ENCODE measurements at places on chromosomes 6 and 20.

DNA sequence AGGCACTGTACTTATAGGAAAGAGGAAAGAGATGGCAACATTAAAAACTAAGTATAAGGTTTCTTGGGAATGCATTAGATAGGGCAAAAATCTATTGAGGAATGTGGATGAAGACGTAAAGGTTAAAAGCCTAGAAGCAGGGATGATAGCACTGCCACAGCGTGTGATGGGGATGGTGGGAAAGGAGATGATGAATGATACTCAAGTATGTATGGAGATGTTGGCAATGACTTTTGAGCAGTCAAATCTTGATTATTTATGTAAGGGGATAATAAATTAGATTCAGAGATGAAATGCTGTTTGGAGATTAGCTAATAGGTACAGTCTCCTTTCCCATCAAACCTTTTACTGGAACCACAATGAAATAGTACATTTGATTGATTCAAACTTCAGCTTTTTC, 432.8 kb downstream of the GRIK2 start:
- no peak for DNase-seq

DNA sequence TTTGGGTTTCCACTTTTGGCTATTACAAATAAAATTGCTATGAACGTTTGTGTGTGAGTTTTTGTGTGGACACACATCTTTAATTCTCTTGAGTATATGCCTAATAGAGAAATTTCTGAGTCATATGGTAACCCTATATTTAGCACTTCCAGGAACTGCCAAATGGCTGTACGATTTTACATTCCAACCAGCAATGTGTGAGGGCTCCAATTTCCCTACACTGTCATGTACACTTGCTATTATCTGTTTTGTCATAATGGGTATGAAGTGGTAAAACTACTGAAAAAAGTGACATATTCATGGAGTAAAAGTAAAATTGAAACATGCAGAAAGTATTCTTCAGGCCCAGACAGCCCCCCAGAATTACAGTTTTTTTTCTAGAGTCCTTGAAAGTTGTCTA, 59.6 kb upstream of the ESR1 start:
- DNase-seq, result no peak

DNA sequence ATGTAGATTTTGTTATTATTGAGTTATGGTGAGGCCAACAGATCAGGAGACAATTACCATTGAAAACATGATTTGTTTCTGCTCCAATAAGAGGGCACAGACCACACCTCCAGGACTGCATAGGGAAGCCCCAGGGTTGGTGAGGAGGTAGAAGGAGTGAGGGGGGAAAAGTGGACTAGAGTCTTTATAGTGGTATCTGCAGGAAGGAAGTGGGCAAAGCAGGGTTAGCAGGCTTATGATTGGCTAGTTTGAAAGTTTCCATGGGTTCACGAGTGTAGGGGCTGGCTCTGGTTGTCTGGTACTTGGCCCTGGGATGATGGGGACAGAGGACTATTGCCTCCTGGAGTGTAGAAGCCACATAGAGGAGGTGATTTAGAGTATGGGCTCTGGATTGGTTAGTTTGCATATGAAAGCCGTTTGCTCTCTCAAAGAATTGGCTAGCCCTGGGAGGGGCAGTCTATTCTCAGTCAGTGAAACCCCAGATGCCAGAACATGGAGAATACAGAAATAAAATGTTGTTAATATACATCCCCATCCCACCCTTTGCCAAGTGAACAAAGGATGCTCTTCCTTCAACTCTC, 156.6 kb downstream of the KLHL32 start:
- DNase-seq, result no peak

- DNase-seq, result no peak
These were observed 362.2 kb upstream of the BTBD3 start for GRCh38 chr20:11555510-11555909.

DNA sequence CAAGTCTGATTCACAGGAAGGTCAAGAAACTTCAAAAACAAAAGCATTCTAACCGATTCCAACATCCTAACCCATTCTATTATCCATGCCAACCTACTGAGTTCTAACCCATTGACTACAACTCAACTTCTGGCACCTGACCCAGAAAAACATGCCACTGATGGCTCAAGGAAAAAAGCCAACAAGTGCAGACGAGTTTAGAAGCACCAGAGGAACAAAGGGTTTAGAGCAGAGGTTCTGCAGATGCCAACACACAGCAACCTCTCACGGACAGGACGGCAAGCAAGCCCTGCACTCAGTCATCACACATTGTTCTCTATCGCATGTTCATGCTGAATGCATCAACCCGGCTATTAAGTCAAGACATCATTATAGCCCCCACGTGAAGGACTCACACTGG, 25.2 kb upstream of the MC3R start:
- DNase-seq, result no peak

GRCh38 chr6:30163090-30163917, at the start of gene TRIM15:
TSS of gene TRIM15 (plus strand) at chr6:30163546. CDS start at chr6:30163685, 139 bp downstream.
- DNase-seq, result peak; percentile 87

GRCh38 chr6:151387175-151387970, 4.0 kb downstream of the ZBTB2 start:
- no peak for DNase-seq

DNA sequence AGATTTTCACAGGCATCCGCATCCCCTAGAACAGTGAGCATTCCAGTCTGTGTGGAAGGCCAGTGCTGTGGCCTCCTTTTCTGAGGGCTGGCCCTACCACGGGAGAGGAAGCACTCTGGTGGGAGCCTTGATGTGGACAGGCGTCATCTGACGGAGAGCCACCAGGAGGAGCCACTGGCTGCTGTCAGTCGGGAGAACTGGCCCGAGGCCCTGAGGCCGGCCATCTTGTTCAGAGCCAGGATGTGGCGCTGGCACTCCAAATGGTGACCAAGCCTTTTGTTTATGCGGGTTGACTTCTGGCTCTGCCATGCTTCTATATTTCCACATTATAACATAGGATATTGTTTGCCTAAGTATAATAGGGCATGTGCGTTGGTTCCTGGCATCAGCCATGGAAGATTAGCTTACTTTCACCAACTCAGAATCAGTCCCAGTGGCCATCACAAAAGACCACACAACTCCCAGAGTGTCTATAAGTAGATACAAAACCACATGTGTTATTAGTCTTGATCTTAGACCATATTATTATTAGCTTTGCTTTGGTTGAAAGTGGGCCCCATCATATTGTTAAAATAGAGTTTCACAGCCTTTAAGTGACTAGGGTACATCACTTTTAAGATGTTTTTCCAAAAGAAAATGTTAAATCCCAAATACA, 273.9 kb upstream of the TAB2 start:
- DNase-seq, result peak; percentile 43

GRCh38 chr6:86192123-86192522, 549.4 kb upstream of the SYNCRIP start:
- DNase-seq, result peak; percentile 60

DNA sequence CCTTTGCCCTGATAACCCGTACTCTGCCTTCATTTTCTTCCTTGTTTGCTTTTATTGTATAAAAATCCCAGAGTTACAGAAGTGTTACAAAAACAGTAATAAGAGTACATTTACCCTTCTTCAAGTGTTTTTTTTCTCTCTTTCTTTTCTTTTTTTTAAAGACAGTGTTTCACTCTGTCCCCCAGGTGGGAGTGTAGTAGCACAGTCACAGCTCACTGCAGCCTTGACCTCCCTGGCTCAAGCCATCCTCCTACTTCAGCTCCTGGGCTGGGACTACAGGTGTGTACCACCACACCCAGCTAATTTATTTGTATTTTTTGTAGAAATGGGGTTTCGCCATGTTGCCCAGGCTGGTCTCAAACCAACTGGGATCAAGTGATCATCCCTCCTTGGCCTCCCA, 402.7 kb downstream of the CDKAL1 start:
- no peak for DNase-seq

DNA sequence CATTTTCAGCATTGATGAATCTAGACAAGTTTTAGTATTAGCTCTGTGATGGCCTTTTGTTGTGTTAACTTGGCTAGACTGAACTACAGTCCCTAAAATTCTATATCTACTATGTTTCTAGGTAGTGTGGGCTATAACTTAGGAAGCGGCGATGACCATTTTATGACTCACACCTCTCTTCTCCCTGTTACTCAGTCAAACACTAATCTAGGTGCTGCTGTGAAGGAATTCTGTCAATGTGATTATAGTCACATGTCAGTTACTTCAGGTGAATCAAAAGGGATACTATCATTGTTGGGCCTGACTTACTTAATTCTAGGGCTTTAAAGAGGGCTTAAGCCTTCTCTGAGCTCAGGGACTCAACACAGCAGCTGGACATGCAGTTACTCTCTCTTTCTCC, 691.5 kb upstream of the MAP3K7 start:
- no peak for DNase-seq

GRCh38 chr20:2397595-2398145, 17.0 kb downstream of the TGM6 start:
- DNase-seq, result no peak

- DNase-seq, result no peak
These were observed 398.0 kb downstream of the RNGTT start for GRCh38 chr6:88565409-88565811.

GRCh38 chr6:21496706-21497105, 96.8 kb upstream of the SOX4 start:
- no peak for DNase-seq

DNA sequence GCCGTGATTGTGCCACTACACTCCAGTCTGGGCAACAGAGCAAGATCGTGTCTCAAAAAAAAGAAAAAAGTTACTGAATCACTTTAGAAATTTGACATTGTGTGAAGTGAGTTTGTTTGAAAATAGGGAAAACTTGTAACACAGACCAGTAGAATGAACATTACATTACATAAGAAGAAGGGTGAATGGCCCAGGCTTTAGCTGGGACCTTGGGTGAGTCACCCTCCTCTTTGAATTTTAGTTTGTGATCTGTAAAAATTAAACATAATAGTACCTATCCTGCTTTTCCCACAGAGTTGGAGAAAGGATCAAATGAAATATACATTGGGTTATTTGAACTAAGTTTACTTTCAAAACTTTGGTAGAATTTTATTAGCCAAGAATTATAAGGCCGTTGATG, 56.3 kb downstream of the KCNS1 start:
- no peak for DNase-seq

GRCh38 chr6:12869816-12870432, 153.4 kb downstream of the PHACTR1 start:
- no peak for DNase-seq

DNA sequence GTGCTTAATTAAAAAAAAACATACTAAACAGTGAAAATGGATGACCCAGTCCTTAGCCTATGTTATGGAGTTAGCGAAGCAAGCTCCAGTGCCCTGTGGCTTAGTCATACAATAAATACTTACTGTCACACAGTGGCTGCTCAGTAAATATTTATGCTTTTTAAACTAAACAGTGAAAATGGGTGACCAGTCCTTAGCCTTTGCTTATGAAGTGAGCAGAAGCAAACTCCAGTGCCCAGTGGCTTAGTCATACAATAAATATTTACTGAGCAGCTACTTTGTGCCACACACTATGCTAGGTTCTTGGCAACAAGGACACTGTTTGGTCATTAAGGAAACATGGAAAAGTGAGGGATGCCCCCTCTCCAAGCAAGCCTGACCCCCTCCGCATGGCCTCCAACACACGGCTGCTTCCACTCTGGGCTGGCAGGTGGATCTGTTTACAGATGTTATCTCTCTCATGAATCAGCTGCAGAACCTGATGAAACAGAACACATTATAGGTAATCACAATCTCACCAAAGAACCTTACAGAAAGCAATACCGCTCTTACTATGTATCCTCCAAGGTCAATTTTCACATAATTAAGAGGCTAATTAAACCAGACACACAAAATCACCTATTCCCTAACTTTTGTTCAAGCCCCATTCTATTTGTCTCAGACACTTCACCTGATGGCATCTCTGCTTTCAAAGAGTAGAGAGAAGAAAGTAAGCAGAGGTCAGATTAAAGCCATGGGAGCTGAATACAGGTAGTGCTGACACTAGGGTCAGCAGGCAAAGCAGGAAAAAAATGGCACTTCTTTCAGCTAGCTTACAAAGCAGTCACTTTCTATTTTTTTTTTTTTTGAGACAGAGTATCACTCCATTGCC, 27.3 kb downstream of the CDK5RAP1 start:
- DNase-seq, result peak; percentile 87

DNA sequence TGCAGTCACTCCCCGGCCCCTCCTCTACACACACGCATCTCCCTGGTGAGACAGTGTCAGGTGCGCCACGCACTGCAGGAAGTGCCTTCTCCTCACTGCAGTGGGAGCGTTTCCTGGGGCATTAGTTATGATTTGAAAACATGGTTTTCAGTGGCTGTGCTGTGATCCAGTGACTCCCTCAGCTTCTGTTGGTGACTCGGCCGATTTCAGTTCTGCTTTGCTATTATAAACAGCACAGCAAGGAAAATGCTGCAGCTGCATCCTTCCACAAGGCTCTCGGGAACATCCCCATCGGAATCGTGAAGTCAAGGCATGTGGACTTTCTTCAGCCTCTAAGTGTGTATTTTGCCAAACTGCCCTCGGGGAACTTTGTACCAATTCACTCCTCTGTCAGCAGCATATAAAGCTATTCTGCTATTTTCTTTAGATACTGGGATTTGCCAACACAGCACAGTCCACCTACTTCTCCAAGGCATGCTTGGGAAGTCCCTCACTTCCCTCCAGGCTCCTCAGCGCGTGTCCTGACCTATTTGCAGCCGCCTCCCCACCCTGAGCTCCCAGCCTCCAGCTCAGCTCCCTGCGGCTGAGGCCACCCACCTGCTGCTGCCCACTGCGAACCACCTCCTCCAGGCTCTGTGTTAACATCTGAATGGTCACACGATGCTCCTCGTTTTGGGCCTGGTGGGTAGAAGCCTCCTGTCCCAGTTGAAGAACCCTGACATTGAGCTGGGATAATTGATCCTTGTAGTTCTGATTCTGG, 54.5 kb downstream of the GINS1 start:
- DNase-seq, result no peak

DNA sequence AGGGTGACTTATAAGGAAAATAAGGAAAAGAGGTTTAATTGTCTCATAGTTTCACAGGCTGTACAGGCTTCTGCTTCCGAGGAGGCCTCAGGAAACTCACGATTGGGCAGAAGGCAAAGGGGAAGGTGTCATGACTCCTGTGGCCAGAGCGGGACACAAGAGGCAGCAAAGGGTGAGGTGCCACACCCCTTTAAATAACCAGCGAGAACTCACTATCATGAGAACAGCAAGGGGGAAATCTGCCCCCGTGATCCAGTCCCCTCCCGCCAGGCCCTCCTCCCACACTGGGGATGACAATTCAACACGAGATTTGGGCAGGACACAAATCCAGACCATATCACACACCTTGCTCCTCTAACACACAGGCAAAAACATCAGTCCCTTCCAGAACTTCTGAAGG, 254.0 kb downstream of the DLL1 start:
- DNase-seq, result no peak
